Activated CD4-positive, alpha-beta T cell treated with anti-CD3 and anti-CD28 coated beads for 48 hours (primary cell): ENCODE measurements at places on chromosomes 3 and 15.

GRCh38 chr15:66730168-66731021 lies 28.4 kb downstream of the SMAD6 start:
- DNase-seq = peak; percentile 30

GRCh38 chr3:122635789-122636188 lies 44.9 kb upstream of the PARP14 start:
- no peak for DNase-seq

- no peak for DNase-seq
Measured at GRCh38 chr3:115245438-115245837, 98.3 kb upstream of the ZBTB20 start.

DNA sequence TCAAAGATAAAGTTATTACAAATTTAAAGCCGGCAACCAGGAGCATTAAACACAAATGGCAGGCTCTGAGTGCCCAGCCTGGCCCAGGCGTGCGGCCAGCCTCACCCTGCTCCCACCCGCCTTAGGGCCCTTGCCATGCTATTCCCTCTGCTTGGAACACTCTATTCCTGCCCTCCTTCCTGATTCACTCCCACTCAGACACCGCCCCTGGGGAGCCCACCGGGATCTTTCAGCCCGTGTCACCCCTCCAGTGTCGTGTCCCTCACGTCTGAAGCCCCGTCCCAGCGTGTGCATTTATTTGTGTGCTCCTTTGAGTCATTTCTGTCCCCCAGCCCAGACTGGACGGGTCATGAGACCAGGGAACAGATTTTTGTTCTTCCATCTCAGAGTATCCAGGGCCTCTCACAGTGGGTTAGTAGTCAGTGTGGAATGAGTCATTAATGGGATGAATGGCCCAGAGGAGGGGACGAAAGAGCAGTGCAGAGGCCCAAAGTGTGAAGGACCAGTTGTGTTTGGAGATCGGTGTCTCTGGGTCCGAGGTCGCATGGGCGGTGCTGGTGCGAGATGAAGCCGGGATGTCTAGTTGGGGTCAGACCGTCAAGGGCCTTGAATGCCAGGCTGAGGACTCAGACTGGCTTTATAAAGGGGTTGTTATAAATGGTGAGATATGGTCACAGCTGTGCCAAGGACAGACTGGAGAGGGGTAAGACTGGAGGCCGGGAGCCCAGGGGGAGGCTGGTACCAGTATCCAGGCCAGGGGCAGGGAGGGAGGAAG lies 58.9 kb upstream of the SLC6A6 start:
- no peak for DNase-seq

GRCh38 chr3:98801043-98801747 lies 38.1 kb downstream of the ST3GAL6 start:
- no peak for DNase-seq

GRCh38 chr3:52606373-52607085 lies 70.1 kb downstream of the UQCC5 start:
- no peak for DNase-seq

GRCh38 chr15:79978655-79979514 lies 7.9 kb upstream of the BCL2A1 start:
- no peak for DNase-seq

DNA sequence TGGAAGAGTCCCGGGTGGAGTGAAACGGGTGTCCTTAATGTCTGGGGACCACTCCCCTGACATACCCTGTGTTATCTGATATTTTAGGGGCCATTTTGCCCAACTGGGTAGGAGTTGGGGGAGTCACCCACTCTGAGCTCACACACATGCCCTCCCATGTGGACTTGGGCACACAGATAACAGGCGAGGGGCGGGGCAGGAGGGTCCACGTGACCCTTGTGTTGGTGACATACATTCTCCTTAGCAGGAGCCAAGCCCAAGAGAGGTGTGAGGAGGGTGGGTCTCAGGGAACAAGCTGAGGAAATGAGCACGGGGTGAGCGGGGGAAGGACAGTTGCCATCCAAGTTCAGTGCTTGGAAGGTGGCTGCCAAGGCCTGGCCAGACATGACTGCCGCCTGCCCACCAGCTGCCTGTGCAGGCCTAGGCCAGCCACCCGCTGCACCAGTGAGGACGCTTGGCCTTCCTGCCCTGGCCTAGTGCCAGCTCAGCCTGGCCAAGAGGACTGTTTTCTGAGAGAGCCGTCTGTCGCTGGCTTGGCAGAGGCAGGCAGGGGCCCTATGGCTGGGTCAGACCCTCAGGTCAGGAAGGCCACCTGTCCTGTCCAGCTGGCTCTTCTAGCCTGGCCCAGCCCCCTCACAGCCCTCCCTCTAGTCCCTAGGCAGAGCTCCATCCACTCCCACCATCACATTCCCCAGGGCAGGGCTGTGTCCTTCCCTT lies 31.3 kb upstream of the TMEM115 start:
- DNase-seq = no peak

GRCh38 chr3:57078344-57078634 lies 17.8 kb downstream of the SPATA12 start:
- DNase-seq = peak; percentile 37

- no peak for DNase-seq
Measured at GRCh38 chr3:53489787-53490458, 4.5 kb upstream of the CACNA1D start.

GRCh38 chr15:69718916-69719315 lies 266.3 kb downstream of the RPLP1 start:
- DNase-seq = peak; percentile 49

DNA sequence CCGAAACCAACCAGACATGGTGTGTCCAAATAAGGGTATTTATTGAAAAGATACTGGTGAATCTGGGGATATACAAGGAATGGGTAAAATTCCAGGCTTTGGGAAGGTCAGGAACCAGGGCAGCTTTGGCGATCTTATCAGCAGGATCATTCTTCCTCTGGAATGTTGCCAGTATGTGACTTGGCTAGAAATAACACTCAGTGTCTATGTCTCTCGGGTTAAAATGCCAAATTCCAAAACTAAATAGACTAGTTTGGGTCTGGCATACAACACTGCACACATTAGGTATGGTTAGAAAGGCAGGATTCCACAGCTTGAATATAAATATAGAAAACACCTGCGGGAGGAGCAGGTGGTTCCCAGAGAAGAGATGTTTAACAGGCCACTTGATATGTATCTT lies 220.2 kb upstream of the CD96 start:
- no peak for DNase-seq

- peak; percentile 66 for DNase-seq
Measured at GRCh38 chr3:187986514-187986934, 167.4 kb upstream of the LPP start.

DNA sequence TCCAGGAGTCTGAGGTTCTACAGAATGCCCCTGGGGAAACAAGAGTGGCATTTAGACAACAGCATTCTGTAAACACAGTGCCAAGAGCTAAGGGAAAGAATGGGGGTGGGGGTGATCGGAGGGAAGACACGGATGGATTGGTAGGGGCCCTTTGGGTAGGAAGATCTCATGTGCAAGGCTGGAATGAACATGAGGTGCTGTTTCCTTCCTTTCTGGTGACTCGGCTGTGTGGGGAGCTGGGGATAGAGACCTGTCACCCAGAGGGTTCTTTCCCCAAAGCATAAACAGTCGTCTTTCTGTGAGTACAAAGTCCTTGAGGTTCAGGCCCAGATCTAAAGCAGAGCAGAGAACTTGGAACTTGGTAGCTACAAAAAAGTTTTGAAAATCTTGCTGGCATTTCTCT lies 11.7 kb downstream of the TPM1 start:
- no peak for DNase-seq

DNA sequence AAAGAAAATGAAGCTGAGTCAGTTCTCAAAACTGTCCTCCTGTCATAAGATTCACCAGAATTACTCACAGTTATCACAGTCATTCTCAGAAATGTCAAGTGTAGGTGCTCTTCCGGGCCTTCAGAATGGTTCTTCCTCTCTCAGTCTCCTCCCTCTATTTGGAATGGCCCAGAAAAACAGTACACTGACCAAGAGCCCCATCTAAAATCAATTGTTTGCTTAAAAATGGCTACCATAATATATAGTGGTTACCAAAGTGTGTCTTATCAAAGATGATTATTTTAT lies 99.8 kb downstream of the MECOM start:
- DNase-seq = no peak

DNA sequence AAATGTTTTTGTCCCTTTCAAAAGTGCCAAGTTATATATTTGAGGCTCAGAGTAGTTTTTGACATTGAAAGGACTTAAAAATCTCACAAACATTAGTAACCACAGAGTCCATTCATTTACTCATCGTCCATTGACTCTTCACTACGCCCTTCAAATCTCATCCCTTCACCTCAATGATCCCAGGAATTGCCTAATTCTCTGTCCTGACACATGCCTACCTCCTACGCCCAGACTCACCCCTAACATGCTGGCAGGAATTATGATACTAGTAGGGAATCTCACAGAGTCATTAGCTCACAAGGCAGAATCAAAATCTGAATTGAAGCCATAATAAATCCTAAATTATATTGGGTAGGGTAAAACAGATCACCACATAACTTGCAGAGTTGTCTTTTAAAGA lies 410.1 kb downstream of the RAP2B start:
- no peak for DNase-seq

- no peak for DNase-seq
Measured at GRCh38 chr3:175619369-175619768, 760.2 kb downstream of the NAALADL2 start.

DNA sequence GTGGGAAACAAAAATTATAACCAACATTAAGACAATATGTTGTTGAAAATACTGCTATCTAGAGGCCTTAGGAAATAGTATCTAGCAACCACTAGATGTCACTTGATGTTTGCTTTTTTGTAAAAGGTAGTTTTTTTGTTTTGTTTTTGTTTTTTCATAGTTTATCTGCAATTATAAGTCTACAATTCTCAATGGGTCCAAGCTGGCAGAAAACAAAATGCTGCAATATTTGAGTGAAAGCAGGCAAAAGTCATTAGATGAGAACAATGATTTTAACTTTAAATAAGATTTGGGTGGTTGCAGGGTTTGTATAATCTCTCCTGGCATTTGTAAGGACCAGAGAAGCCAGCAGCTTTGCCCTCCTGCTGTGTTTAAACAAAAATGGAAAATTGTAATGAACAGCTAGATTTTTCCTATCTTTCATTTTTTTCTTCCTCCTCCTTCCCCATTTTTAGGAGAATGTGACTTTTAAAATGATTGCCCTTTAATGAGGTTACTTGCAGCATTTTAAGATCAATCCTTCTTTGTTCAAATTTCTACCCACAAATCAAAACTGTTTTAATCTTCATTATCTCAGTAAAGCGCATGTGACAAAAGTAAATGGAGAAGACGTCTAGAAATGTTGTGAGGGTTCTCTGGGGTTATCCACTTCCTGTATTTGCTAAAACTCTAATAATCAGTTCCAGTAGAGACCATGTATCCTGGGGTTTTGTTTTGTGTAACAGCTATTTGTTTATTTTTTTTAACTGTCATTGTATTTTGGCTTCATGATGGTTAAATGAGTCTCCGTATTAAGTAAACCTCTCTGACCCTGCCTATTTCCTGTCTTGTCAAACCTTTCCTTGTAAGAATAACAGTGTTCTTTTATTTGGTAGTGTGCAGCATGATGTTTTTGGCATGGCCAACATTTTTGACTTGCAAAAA lies 27.3 kb downstream of the DUT start:
- no peak for DNase-seq

DNA sequence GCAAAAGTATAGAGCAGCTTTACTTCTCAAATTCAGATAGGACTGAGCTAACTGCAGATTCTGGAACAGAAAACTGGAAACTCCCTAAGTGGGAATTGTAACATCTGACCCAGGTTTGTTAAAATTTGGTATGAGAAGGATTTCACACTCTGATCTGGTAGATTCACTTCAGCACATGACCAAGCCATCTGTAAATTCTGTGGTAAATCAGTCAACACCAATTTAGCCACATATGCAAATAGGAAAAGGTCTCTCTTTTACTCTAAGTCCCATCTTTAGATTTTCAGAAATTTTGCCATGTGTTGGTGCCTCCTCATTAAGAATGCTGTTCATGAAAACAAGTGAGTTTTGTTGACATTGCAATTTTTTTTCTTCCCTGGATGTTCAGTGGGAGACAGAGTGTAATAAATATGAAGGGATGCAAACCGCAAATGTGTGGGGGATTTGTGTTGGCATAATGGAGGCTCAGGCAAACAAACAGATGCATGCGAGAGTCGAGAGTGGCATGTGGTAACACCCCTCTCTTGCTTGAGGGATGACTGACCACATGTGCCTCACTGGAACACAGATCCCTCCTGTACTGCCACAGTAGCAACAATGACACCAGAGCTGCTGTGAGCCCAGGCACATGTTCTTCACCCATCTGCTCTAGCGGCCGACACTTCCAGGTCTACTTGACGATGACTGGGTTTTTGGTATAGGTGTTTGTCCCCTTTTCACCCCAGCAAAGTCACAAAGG lies 146.6 kb downstream of the FEZF2 start:
- DNase-seq = no peak

DNA sequence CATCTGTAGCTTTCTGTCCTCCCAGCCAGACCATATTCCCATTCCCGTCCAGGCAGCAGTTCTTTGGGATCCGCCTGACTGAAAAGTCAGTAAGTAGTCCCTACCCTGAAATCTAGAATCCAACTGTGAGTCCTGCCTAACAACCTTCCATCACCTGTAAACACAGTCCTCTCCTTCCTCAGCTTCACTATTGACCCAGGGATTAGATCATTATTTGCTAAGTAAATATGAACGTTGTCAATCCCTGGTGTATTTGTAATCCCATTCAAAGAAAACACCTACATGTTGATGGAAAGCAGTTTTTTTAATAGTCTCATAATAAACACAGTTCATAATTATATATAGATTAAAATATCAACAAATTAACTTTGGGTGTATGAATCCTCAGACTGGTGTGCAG lies 732 bp downstream of the SAXO2 start:
- DNase-seq = no peak

- DNase-seq = no peak
Measured at GRCh38 chr15:52233405-52233804, 42.2 kb upstream of the GNB5 start.

GRCh38 chr3:51393134-51393495 lies 2.0 kb downstream of the RBM15B start:
- DNase-seq = no peak

- DNase-seq = no peak
Measured at GRCh38 chr3:79032686-79033318, 735.0 kb downstream of the ROBO1 start.

DNA sequence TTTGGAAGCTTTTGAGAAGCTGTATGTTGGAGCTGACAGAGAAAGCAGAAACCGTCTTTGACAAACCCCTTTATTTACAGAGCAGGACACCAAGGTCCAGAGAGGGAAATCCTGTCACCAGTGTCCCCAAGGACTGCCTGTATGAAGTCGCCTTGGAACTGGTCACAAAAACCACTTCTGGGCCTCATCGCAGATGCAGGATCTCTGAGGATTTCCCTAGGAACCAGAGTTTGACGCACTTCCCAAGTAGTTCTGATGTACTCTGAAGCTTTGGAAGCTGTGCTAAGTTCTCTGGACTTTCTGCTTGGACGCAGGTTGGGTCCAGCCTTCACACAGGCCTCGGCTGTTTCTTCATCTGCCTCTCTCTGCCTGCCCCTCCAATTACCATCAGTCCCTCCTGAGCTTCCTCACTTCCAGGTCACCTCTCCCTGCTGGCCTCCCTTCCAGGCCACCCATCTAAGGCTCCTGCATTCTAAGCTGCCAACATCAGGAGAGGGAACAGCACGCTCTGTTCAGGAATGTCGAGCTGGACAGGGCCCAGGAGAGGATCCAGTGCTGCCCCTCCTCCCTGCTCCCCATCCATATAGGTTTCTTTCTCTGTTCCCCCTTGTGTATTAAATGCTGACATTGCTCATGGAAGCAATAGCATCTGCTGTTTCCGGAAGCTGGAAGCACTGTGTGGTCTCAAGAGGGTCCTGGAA lies 270.8 kb downstream of the OPA1 start:
- DNase-seq = no peak

- no peak for DNase-seq
Measured at GRCh38 chr15:37219211-37219701, 118.9 kb upstream of the MEIS2 start.
